ENCODE measurements at places on chromosomes 2 and 18.

DNA sequence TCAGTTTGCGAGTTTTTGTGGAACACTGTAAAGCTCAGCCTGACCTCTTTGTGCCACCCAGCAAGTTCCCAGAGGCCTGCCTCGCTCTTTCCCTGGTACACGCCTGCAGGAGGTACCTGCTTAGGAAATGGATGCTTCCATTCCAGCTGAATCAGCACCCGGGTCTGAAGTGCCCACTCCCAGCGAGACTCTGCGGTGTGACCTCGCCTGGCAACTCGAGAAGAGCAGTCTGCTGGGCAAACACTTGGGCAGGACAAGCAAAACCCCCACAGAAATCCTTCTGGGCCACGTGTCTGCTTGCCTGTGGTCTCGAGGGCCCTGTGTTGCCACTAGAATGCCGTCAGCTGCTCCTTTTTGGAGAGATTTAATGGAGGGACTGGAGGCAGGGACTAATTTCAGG lies 127.6 kb downstream of the MAPK4 start:
- no peak for DNase-seq

DNA sequence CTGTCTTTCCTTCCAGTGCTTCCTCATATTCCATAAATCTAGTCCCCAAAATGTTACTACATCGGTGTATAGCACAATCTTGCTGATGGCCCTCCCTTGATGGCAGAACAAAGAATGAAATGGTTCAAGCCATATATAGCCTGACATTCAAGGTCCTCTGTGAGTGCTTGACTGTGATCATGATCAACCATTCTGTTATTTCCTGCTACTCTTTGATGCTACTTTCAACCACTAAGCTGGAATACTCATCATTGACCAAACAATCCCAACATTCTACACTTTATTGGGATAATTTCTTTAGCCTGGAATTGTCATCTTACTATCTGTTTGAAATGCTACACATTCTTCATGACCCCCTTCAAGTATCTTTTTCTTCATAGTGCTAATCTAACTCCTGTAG lies 633.9 kb downstream of the PLCL1 start:
- no peak for DNase-seq

GRCh38 chr2:124664363-124664762 lies 639.3 kb downstream of the CNTNAP5 start:
- DNase-seq = no peak

- DNase-seq = no peak
Observed at GRCh38 chr2:188787021-188787657, 187.0 kb upstream of the COL3A1 start.

GRCh38 chr2:55498582-55498981 lies 20.9 kb upstream of the CFAP36 start:
- no peak for DNase-seq

DNA sequence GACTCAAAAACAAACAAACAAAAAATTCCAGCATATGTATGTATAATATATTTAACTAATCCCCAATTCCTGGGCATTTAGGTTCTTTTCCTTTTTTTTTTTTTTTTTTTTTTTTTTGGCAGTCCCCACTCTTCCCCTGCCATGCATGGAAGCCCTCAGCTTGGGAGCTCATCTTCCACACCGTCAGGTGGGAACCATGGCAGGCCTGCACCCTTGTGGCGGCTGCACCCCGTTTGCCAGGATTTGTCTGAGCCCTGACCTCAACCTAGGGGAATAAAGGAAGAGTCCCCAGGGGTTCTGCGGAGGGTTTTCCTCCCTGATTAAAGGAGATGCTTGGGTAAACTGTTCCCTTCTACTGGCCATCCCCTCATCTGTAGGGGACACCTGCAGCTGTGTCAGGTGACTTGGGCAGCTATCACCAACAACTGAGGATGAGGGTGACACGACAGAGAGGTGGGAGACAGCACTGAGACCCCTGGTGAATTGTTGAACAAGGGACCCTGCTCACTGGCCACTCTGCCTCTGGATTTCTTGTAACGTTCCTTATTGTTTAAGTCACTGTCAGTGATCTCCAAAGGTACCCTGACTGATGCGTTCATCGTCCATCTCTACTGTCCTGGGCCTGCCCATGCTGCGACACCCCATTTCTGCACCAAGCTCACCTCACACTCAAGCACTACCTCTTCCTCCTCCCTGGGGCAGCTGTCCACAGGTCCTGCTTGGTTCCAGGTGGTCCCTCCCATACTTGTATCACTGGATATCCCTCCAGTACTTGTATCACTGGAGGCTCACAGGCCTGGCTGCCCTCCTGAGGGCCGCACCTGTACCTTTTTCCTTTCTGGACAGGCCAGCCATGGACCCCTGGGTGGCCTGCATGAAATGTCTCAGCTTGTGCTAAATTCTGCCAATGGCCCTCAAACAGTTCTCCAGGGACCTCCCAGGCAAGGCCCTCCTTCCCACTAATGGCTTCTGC lies 14.5 kb downstream of the TMEM185B start:
- no peak for DNase-seq

- DNase-seq = no peak
Observed at GRCh38 chr2:15729709-15730544, 138.3 kb downstream of the DDX1 start.

- no peak for DNase-seq
Observed at GRCh38 chr2:232781765-232782164, 5.4 kb upstream of the KCNJ13 start.

DNA sequence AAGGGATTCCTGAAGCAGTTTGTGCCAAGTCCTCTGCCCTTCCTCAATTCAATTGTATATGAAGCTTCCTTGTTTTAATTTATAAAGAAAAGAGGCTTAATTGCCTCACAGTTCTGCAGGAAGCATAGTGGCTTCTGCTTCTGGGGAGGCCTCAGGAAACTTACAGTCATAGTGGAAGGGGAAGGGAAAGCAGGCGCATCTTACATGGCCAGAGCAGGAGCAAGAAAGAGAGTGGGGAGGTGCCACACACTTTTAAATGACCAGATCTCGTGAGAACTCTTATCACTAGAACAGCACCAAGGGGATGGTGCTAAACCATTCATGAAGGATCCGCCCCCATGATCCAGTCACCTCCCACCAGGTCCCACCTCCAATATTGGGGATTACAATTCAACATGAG lies 114.2 kb downstream of the SGPP2 start:
- no peak for DNase-seq

DNA sequence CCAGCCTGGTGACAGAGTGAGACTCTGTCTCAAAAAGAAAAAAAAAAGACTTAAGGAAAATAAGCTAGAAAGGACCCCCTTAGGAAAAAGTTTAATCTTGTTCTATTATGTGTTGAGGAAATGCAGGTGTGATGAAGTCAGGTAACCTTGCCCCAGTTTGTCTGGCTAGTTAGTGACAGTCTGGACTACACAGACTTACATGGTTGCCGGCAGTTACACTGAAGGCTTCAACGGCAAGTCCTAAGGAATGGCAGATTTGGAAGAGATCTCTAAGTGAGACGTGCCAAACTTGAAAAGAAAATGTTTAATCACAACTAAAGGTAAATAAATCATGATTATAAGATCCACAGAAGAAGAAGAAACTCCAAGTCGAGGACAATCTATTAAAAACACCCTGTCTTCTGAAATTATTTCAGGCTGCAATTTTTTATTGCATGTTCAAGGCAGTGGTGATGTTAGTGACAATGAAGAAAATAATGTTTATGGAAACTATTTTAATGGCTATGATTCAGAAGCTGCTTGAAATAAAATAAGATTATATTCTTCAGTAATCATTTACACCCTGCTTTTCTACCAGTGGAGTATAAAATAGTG lies 84.2 kb downstream of the TTC27 start:
- no peak for DNase-seq

DNA sequence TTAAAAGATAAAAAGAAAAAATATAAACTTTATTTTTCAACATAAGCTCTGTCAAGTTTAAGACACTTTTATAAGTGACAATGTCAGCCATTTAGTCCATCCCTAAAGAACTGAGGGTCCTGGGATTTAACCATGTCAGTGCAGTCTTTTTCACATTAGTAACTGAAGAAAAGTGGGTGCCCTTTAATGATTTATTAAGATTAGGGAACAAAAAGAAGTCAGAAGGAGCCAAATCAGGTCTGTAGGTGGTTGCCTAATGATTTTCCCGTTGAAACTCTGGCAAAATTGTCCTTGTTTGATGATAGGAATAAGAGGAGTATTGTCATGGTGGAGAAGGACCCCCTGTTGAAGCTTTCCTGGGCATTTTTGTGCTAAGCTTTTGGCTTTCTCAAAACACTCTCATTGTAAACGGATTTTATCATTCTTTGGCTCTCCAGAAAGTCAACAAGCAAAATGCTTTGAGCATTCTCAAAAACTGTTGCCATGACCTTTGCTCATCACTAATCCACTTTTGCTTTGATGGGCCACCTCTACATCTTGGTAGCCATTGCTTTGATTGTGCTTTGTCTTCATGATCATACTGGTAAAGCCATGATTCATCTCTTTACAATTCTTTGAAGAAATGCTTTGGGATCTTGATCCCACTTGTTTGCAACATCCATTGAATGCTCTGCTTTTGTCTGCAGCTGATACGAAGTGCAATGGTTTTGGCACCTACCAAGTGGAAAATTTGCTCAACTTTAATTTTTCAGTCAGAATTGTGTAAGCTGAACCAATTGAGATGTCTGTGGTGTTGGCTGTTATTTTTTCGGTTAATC lies 22.0 kb downstream of the TSPYL6 start:
- no peak for DNase-seq

- no peak for DNase-seq
Observed at GRCh38 chr2:238462782-238463396, 36.2 kb downstream of the ASB1 start.

DNA sequence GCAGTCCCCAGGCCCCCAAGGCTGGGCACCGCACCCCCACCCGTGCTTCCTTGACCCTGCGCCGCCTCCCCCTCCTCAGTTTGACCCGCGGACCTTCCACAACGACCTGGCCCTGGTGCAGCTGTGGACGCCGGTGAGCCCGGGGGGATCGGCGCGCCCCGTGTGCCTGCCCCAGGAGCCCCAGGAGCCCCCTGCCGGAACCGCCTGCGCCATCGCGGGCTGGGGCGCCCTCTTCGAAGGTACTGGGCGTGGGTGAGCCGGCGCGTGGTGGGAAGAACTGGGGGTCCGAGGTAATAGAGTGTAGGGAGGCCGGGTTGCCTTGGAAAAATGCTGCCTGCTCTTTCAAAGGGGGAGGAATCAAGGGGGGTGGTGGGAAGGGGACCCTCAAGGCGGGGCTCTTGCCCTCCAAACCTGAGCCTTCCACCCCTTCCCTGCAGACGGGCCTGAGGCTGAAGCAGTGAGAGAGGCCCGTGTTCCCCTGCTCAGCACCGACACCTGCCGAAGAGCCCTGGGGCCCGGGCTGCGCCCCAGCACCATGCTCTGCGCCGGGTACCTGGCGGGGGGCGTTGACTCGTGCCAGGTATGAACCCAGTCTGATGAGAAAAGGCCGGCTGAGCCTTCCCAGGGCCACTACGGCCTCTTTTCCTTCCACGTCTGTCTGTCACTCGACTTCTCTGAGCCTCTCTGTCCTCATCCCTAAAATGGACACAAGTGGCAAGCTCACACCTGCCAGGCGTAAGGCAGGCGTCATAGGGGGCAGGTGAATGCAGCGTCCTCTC lies 2.6 kb downstream of the PRSS56 start:
- DNase-seq = no peak

DNA sequence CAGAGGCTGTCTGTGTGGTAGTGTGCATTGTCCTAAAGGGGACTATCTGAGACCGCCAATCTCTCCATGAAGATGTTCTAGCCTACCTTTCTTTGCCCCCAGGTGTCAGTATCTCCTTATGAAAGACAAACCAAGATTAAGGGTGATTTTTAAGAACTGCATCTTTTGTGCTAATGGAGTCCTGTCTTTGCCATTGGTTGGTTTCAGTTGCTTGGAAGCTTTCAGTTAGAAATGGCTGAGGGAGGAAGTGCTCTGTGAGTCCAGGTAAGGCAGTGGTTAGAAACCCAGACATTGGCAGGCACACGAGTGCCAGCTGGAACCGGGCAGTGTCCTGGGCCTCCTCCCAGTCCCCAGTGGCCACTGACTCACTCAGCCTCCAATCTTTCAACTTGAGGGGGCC lies 111.3 kb downstream of the DOCK10 start:
- no peak for DNase-seq

- DNase-seq = no peak
Observed at GRCh38 chr2:176268976-176269318, 295 bp upstream of the MTX2 start.

DNA sequence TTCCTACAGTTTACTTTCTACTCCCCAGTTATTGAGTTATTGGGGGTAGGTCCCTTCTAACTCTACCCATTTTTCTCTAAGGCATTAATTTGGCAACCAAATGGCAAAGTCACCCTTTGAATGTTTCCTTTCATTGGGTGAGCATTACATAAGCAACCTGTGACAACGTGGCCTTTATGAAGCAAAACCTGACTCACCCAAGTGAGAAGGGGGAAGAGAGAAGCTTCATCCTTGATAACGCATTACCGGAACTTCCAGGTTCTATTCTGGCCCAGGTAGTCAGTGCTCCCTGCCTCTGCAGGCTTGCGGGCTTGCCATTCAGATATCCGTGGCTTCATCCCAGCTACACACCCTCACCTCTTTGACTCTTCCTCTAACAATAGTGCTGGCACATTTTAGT lies 39.1 kb upstream of the FAM124B start:
- DNase-seq = no peak

DNA sequence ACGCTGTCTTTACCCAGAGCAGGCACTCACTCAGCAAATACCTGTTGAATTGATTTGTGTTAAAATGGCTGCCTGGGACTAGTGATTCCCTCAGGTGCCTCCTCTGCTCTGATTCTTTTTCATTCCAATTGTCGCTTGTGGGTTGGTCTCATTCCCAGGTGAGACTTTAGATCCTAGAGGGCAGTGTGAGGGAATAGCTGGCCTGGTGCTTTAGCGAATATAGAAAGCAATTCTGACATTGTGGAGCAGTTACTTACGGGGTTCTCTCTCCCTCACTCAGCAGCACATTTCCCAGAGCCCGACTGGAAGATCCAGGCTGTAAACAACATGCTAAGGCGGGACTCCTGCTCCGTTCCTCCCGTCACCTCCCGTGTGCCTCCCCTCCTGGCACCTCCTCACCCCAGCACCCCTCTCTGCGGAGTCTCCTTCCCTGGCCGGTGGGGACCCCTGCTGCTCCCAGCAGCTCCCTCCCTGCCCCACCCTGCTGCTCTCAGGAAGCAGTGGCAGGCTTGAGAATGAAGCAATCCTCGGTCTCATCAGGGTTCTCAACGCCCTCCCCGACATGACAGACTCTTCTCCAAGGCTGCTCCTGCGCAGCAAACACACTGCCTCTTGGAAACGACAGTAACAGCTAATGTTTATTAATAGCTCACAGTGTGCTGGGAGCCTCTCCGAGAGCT lies 26.9 kb downstream of the CELF4 start:
- no peak for DNase-seq

DNA sequence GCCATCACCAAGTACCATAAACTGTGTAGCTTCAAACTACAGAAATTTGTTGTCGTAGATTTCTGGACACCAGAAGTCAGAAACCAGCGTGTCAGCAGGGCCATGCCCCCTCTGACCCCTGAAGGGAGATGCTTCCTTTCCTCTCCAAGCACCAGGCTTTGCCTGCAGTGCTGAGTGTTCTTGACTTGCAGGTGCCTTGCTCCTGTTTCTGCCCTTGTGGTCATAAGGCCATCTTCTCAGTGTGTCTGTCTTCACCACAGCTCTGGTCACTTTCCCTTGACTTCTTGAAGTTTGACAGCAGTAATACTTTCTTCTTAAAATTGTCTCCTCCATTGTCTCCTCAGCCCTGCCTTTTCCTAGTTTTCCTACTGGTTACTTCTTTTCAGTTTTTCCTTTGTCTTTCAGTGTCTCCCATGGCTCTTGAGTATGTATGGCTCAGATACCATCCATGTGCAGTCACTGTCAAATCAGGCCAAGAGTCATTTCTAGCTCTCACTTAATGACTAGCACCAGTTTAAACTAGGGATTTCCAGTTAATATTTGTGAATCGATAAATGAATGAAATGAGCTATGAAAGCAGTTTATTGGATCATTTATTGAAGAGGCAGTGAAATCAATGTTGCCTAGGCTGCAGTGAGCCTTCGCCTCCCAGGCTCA lies 91.2 kb upstream of the RANBP2 start:
- no peak for DNase-seq

Data from stimulated activated CD4-positive, alpha-beta T cell treated with anti-CD3 and anti-CD28 coated beads, Interleukin-1b, Interleukin-23, amount 100 ng/mL, for 1 hour (primary cell).